Activated CD4-positive, alpha-beta memory T cell treated with anti-CD3 and anti-CD28 coated beads, Interleukin-2, amount 10 ng/mL, durations not matched to agents 7 days and 5 days (primary cell): ENCODE measurements at places on chromosomes 4 and X.

GRCh38 chrX:110665223-110666002 is 130.2 kb downstream of the CHRDL1 start:
- peak; percentile 15 for DNase-seq

GRCh38 chrX:80812176-80812575 is 2.5 kb upstream of the BRWD3 start:
- peak; percentile 38 for DNase-seq

- DNase-seq, result no peak
Measured at GRCh38 chr4:153191795-153192363, 12.4 kb upstream of the TRIM2 start.

- no peak for DNase-seq
Measured at GRCh38 chr4:4217113-4217512, 9.6 kb downstream of the OTOP1 start.

GRCh38 chr4:53608242-53608641 is 17.0 kb upstream of the LNX1 start:
- no peak for DNase-seq

DNA sequence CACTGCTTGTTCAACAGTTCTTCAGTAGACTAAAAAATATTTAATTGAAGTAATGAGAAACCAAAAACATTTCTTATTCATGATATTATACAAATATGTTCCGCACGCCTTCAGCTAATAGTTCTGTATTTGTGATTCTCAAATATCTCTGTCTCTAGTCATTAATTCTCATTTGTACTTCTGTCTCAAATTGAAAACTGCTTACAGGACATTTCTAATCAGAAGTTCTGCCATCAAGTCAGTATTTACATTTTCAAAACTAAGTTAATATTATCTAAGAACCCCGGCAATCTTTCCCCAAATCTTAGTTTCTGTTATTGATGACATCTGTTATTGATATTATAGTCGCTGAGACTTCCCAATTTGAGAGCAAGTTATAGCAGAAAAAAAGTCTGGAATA is 78.6 kb upstream of the PGRMC2 start:
- no peak for DNase-seq

DNA sequence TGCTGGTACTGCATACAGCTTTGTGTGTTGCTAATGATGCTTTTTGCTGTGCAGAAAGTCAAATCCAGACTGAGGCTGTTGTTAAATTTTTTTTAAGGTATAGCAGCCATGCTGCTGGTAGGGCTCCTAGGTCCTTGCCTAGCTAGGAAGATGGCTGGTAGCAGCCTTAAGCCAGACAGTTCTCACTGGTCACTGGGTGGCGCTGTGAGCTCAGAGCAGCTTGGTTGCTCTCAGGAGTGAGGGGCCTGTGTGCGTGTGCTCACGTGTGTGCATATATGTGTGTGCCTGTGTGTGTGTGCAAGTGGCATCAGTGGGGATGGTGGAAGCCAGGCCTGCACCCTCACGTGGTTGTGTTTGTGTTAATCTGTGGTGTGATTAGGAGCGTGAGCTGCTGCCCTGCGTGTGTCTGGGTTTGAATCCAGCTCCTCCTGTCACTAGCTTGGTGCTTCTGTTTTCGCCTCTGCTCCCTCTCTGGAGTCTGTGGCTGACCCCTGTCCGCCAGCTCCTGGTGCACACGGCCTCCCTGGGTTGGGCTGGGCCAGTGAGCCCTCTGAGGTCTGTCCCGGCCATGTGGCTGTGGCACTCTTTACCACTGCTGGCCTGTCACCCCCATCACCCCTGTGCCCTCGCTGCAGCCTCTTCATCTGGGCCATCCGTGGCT is 46.1 kb downstream of the SORCS2 start:
- no peak for DNase-seq

DNA sequence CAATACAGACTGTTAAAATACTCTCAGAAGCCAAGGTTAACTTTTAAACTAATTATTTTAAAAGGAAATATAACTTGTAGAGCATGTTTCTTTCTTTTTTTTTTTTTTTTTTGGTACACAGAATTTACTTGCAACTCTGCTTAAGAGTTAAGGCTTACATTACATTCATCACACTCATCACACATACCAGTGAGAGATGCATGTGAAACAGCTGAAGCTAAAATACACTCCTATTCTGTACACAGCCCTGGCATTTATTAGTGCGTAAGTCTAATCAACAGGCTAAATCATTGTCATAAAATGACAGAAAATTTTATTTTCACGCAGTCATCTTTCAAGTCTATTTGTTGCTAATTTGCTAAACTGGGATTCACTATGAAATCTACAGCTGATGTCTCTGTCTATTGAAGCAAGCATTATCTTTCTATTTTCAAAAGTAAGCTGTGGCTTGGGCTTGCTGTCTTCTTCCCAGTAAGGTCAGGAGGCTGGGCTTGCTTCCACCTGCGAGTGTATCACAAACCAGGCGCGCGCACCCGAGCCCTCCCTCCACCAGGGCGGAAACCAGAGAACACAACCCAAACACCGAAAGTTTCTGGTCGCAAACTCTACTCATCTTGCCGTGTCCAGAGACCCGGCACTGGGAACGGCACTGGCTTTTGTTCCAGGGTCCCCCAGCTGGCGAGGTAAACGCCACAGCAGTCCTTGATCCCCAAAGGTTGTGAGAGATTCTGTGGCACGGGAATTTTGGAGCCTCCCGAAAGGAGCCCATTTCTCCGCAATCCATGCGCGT is 3.9 kb downstream of the MAML3 start:
- DNase-seq, result peak; percentile 71

DNA sequence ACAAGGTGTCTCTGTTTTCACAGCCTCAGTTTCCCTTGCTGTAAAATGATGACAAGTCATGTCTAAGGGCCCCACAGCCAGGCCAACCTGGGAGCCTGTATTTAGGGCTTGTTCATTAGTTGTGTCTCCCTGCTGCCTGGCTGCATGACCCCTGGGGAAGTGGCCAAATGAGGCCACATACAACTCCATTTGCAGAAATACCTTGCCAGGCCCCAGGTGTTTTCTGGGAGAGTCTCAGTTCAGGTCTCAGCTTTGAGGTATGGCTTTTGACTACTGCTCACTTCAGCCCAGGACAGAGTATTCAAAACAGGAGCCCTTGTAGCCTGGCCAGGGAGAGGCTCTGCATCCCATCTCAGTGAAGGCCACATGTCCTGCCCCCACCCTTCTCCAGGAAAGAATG is 202.5 kb upstream of the MAMLD1 start:
- no peak for DNase-seq

DNA sequence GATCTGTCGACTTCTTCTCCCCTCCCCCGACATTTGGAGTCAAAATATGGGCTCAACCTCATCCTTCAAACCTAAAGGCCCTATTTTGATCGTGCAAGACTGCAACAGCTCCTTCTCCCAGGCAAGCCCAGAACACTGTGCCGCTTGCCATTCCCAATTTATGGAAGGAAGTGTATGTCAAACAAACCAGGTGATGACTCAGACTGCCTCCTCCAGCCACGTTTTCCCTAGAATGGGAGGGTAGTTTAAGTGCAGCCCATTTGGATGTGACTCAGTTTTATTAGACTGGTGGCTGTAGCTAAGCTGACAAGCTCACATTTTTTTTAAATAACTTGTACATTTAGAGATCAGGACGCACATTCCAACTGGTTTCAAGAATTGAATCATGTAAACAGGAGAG is 570.4 kb upstream of the DIPK2B start:
- DNase-seq, result no peak

DNA sequence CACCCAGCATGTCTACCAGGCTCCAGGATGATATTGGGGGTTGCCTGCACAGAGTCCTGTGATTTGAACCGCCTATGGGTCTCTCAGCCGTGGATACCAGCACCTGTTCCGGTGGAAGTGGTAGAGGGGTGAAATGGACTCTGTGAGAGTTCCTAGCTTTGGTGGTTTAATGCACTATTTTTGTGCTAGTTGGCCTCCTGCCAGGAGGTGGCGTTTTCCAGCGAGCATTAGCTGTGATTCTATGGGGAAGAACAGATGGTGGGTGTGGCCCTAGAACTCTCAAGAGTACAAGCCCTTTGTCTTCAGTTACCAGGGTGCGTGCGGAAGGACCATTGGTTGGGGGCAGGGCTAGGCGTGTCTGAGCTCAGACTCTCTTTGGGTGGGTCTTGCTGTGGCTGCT is 316.9 kb upstream of the AMOT start:
- DNase-seq, result no peak

DNA sequence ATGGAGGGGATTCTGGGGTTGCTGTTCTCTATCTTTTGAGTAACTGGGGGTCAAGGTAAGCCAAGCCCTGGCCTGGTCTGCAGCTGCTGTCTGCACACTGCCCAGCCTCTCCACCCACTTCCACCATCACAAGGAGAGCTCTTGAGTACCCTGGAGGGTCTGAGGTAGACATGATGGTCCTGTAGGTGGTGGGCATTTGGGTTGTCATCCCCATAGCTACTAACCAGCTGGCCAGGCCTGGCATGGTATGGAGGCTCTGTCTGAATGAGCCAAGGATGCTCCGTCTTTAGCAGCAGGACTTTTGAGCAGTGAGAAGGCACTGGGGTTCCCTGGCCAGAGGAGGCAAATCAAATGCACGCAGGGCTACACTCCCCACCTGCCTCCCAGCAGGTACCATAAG is 82.7 kb downstream of the NHSL2 start:
- DNase-seq, result no peak

GRCh38 chr4:75679876-75680575 is 6.8 kb upstream of the G3BP2 start:
- no peak for DNase-seq

GRCh38 chrX:25941087-25941486 is 197.1 kb upstream of the MAGEB18 start:
- no peak for DNase-seq

DNA sequence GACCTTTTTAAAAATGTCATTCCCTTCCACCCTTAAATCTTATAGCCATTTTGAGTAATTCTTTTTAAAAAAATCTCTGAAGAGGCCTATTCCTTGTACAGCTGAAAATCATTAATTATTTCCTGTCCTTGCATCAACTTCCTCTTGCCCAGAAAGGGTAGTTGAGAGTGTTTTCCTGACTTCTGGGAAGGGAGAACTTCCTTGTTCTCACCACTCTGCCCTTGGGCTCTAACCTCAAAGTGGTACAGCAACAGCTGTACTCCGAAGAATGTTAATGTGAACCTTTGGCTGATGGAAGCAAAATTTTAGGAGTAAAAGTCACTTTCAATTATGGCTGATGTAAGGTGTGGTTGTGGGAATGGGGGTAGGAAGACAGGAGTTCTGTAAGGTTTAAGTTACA is 15.1 kb upstream of the FABP2 start:
- DNase-seq, result no peak

DNA sequence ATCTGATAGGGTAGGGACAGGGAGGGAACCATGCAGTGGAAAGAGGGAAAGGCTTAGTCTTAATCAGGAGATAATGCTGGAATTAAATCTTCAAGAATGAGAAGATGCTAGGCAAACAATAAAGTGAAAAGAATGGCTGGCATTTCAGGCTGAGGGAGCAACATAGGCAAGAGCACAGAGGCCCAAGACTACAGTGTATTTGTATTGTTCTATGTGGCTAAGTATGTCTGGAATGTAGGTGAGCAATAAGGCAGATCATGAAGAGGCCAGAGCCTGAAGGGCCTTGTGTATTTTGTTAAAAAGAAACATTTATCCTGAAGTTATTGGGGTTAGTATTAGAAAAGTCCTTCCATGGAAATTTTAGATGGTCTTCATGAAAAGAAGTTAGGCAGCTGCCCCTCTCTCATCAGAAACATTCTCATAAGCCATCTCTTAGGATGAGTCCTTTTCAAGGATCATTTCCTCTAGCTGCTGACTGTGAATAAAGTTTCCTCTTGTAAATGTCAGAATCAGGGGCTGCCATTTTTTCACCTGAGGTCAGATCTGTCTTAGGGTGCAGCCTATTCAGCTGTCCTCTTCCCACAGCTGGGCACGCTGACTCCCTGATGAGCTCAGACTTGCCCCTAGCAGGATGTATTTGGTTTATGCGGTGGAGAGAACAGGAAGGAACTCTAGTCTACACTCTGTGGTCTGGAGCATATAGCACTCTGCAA is 46.3 kb downstream of the ATP10D start:
- DNase-seq, result peak; percentile 80

- DNase-seq, result no peak
Measured at GRCh38 chr4:141170671-141171070, 37.4 kb upstream of the RNF150 start.

GRCh38 chr4:74540193-74540592 is 95.3 kb downstream of the AREG start:
- no peak for DNase-seq

- no peak for DNase-seq
Measured at GRCh38 chrX:40140706-40141499, 43.1 kb upstream of the BCOR start.

GRCh38 chr4:188534917-188535316 is 395.7 kb downstream of the TRIML1 start:
- no peak for DNase-seq

GRCh38 chr4:122603156-122603574 is 17.7 kb downstream of the IL21 start:
- DNase-seq, result no peak

DNA sequence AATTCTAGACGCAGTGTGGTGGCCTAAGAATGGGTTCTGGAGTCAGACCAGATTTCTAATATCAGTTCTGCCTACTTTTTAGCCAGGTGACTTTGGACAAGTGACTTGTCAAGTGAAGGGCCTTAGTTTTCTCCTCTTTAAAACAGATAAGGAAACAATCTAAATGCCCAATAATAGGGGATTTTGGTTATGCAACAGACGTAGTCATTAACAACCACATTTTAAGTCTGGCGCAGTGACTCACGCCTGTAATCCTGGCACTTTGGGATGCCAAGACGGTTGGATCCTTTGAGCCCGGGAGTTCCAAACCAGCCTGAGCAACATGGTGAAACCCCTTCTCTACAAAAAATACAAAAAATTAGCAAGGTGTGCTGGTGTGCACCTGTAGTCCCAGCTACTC is 2.1 kb upstream of the ZMYM3 start:
- no peak for DNase-seq

DNA sequence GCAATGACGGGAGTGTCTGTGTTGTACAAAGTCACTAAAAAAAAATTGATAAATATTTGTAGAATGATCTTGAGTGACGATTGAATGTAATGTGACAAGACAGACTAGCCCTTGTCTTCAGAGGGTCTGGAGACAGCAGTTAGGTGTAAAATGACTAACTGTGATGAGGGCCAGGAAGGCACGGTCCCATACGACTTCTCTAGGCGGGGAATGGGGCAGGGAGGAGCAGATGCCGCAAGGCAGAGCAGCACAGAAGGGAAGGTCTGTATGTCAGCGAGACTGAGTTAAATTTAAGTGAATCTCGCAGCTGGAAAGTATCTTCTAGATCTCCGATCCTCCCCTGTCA is 405 bp downstream of the CENPE start:
- no peak for DNase-seq

DNA sequence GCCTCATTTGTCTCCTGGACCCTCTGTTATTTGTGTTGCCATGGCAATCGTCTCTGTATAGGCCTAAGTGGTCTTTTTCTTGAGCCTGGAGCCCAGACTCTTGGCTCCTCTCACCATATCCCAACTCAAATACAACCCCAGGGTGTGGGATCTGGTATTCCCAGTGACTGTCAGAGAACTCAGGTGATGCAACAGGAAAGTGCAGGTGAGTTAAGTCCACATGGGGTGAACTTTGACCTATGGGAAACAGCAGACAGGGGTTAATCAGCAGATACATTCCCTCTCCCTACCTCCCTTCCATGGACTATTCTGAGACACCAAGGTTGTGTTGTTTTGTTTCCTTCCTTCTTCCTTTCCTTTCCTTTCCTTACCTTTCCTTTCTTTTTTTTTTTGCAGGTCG is 130.9 kb upstream of the RPS6KA3 start:
- DNase-seq, result no peak

- DNase-seq, result no peak
Measured at GRCh38 chrX:8815460-8816065, 14.4 kb upstream of the FAM9A start.
